Stimulated activated naive CD4-positive, alpha-beta T cell treated with Interleukin-2 at 50 U/mL for 16 hours (primary cell): ENCODE measurements at places on chromosomes 5 and 9.

- peak; percentile 20 for DNase-seq
These were observed 41.6 kb downstream of the ADAMTS12 start for GRCh38 chr5:33850100-33850594.

- DNase-seq, result no peak
These were observed 240.2 kb downstream of the MAN2A1 start for GRCh38 chr5:109929911-109930310.

DNA sequence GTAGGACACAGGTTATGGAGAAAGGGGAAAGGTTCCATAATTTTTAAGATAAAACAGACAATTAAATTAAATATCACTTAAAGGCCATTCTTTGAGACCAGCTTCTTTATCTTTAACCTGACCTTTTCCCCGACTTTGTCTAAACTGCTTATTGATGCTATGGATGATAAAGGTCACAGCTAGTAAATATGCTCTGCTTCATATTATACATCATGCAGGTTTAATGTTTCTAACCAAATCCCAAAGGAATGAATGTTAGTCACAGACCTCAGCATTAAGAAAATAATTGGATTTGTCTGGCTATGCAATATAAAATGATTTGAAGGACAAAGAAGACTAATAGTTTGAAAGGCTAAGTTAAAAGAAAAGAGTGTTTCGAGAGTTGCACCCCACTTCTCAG is 147.6 kb downstream of the ST8SIA4 start:
- DNase-seq, result no peak

DNA sequence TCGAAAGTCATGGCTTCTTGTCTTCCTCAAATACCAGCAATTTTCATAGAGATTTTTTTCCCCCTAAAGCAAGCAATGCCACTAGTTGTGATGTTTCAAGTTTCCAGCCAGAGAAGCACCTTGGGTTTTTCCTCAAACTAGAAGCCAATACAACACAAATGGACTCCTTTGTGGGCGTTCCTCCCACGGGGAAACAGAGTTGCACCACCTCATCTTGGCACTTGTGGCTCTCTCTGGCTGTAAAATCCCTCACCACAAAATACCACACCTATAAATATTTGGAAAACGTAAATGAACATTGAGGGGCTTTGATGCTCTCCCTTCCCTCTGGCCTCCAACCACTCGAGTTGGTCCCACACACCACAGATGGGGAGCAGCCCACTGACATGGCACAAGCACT is 67.2 kb upstream of the PCA3 start:
- no peak for DNase-seq

DNA sequence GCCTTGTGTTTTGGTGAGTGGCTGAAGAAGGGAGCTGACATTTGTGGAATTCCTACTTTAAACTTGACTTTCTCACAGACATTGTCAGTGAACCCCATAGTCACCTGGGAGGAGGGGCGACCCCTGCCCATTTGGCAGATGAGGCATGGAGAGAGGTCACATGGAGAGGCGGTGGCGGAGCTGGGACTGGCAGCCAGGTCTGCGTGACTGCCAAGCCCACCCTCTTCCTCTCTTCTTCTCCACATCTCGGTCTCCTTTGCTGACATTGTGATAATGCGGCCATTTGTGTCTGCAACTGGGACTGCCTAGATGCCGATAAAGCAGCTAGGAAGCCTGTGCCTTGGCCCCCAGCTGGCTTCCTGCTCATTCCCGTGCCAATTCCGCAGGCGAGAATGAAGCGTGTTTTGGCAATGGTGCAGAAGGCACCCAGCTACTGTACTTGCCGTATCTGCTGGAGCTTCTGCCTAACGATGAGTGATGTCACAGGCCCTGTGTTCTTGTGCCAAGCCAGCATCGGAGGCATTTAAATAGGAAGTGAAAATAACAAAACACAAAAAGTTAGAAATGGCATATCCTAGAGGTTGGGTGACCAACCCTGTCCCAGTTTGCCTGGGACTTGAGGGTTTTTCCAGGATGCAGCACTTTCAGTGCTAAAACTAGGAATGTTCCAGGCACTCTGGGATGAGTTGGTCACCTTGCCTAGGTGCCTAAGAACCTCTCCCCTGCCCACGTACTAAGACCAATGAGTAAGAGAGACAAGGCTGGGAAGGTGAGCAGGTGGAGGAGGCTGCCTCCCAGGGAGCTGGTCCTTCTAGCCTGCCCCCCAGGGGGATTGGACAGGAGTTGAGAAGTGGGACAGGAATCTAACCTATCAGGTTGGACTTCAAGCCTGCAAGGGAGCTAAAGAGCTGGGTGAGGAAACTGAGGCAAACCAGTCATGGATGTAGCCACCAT is 23.6 kb downstream of the OLFML2A start:
- DNase-seq, result no peak

GRCh38 chr5:132103332-132103951 is 29.9 kb downstream of the CSF2 start:
- peak; percentile 82 for DNase-seq
